Activated CD8-positive, alpha-beta memory T cell treated with anti-CD3 and anti-CD28 coated beads, Interleukin-2, amount 50 U/mL, for 48 hours (primary cell): ENCODE measurements at places on chromosomes 7 and 10.

GRCh38 chr7:112509402-112509801 lies 28.6 kb downstream of the LSMEM1 start:
- DNase-seq: no peak

- no peak for DNase-seq
These were observed 228.2 kb upstream of the SEMA3A start for GRCh38 chr7:84422790-84423189.

- no peak for DNase-seq
These were observed 35.4 kb downstream of the CTTNBP2 start for GRCh38 chr7:117837841-117838240.

GRCh38 chr7:7595451-7595850 lies 28.8 kb downstream of the MIOS start:
- no peak for DNase-seq

DNA sequence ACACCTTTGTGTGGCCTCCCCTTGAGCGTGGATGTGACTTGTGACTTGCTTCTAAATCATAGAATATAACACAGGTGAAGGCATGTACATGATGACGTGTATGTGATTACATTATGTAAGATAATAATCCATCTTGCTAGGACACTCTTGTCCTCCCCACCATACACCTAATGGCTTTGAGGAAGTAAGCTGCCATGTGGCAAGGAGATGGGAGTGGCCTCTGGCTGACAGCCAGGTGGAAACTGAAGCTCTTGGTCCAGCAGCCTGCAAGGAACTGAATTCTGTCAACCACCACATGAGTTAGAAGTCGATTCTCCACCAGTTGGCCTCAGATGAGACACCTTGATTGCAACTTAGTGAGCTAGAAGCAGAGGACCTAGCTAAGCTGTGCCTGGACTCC lies 67.4 kb upstream of the ELN start:
- DNase-seq: peak; percentile 28

DNA sequence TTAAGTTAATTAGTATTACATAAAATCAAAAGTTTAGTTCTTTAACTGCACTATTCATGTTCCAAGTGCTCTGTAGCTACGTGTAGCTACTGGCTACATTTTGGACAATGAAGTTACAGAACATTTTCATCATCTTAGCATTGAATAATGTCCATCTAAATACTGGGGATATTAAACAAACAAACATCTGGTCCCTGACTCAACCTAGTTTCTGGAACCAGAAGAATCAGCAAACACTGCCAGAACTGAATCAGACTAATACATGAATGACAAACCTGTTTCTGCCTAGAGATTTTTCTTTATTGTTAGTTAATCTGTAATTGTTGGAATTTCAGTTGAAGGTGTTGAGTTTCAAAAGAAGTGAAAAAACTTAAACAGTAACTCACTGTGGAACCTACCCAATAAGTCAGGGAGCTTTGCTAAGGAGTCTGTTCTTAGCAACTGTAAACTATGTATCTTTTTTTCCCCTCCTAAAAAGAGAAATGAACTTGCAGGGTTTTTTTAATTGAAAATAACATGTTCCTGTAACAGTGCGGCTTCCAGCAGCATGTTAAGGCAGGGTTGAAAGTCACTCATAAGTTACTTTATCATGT lies 58.3 kb downstream of the CDK13 start:
- no peak for DNase-seq

GRCh38 chr10:126119599-126119998 lies 223.2 kb downstream of the FANK1 start:
- no peak for DNase-seq
